Esophagus mucosa (tissue), 1 donor: ENCODE measurements at places on chromosomes 12 and 14.
A peak's percentile ranks its signal among the peaks of the same experiment; 100 is the strongest.

DNA sequence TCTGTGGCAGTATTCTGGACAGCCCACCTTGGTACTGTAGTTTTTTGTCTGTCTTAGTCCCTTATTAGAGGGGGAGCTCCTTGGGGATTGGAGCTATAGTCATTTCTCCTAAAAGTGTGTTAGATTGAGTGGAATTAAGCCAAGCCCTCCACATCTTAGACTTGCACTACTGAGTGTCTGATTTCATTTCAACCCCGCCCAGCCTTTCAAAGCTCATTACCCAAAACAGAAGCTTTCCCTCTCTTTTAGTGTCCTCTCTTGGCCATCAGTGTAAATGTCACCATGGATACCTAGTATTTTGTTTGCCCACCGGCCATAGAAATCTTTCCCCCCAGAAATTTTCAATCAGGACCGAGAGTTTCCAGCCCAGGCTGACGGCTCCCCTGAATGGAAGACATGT is 74.5 kb downstream of the LRRC74A start:
- ATAC-seq, result no peak

DNA sequence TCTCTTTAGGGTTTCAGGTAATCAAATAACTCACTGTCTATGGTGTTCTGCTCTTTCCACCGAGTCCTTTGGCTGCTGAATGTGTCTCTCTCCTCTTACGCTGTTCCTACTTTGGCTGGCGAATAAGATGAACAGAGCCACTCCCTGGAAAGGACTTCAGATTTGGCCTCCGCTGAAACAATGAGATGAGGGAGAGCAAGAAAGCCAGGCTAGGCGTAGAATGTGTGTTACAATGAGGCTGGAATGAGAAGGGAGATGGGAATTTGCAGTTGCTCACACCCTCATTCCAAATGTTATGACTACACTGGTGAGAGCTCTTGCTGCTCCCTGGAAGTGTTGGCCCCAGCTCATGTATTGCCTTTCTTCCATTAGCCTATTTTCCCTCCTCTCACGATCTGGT is at the start of gene MFAP5:
MFAP5 (minus strand) TSS at position 234 of the 400 bp plus-strand sequence. CDS start 722 bp downstream, outside the sequence.
- peak; percentile 17 for ATAC-seq

DNA sequence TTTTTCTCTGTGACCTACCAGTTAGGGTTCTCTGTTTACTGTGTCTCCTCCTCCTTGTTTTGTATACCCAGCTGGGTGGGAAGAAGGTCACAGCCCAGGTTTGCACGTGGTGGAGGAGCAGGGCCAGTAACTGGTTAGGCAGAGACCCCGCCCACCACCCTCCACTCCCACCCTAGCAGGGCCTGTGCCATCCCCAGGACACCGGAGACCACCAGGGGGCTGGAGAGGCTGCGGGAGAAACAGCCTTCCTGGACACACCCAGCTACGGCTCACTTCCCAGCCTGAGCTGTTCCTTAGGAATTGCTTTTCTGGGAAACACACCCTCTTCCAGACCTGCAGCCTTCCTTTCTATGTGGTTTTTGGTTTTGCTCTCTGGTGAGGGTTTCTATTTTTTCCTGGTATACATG is 21.1 kb downstream of the BDKRB2 start:
- peak; percentile 64 for ATAC-seq

DNA sequence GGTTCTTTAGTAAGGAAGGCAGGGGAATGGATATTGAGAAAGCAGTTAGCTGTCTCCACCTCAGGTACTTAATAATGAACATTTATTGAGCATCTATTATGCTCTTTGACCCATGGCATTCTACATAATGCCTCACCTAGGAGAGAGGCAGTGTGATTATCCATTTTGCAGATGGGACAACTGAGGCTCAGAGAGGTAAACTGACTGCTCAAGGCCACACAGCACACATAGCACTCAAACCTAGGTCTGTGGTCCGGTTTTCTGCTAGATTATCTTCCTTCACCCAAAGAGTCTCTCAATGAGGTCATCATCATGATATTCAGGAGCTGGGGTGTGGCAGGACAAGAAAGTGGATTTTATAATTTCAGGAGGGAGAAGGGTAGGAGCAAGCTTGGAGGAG is 199.1 kb upstream of the LHX5 start:
- ATAC-seq, result no peak

- ATAC-seq, result no peak
These were observed 464.9 kb downstream of the PRKD1 start for GRCh38 chr14:29462772-29463171.

GRCh38 chr12:31843398-31844095 is 114.7 kb upstream of the AMN1 start:
- no peak for ATAC-seq

- no peak for ATAC-seq
These were observed 144.8 kb downstream of the TBC1D30 start for GRCh38 chr12:64968989-64969819.

- no peak for ATAC-seq
These were observed 21.8 kb downstream of the PLEKHA5 start for GRCh38 chr12:19151298-19151697.

DNA sequence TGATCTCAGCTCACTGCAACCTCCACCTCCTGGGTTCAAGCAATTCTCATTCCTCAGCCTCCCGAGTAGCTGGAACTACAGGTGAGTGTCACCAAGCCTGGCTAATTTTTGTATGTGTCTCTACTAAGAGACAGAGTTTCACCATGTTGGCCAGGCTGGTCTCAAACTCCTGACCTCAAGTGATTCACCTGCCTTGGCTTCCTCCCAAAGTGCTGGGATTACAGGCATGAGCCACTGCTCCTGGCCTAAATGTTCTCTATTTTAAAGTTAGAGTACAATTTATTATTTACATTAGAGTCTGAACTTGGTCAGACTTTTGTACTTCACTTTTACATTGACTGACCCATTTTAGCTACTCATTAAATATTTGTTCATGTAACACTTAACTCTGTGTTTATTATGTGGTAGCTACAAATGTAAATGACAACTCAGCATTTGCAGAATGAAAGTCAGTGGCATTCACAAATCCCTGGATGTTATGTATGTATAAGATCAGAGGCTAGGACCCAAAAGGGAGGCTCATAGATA is 409.6 kb downstream of the APAF1 start:
- no peak for ATAC-seq

GRCh38 chr14:75993567-75994041 is 8.0 kb downstream of the IFT43 start:
- ATAC-seq, result no peak
